Fibroblast of the aortic adventitia (primary cell): ENCODE measurements at places on chromosomes 1 and 21. TPM values are rescaled to one million over a fixed set of nuclear protein-coding genes. Genes with fewer than 3 reads are reported as not detected.

CELA2A gene
- not detected in 2 replicates for total RNA-seq

EXTL1 gene
- 0.18 and 0.74 TPM in 2 replicates for total RNA-seq

KCNQ4 gene
- total RNA-seq: not detected in 2 replicates

CLEC20A gene
- not detected in 2 replicates for total RNA-seq

NKAIN1 gene
- total RNA-seq: 0.36 TPM in 1 of 2 replicates, not detected in the other

GTF2B gene
- total RNA-seq: 14.1 and 36.7 TPM in 2 replicates

KCNJ6 gene
- total RNA-seq: under 0.01 TPM in 1 of 2 replicates, not detected in the other

ABCA4 gene
- total RNA-seq: 0.09 TPM in 1 of 2 replicates, not detected in the other

TACSTD2 gene
- 0.36 and 0.82 TPM in 2 replicates for total RNA-seq

LENEP gene
- total RNA-seq: not detected in 2 replicates

ZNF124 gene
- 22.7 and 33.4 TPM in 2 replicates for total RNA-seq

PSRC1 gene
- 10.0 and 19.0 TPM in 2 replicates for total RNA-seq

OLIG1 gene
- not detected in 2 replicates for total RNA-seq

LCA5L gene
- total RNA-seq: 0.65 and 3.1 TPM in 2 replicates

DCAF8 gene
- 63.0 and 76.6 TPM in 2 replicates for total RNA-seq

DNASE2B gene
- not detected in 2 replicates for total RNA-seq

CACHD1 gene
- 7.3 and 11.6 TPM in 2 replicates for total RNA-seq

SLC45A3 gene
- total RNA-seq: 1.7 TPM in 2 replicates

RASAL2 gene
- 30.5 and 32.6 TPM in 2 replicates for total RNA-seq

NCF2 gene
- total RNA-seq: 0.63 and 0.74 TPM in 2 replicates

KIF26B gene
- 4.6 and 20.9 TPM in 2 replicates for total RNA-seq
